ENCODE measurements at places on chromosomes 7 and 10.
A peak's percentile ranks its signal among the peaks of the same experiment; 100 is the strongest.

- no peak for DNase-seq
Measured at GRCh38 chr7:148261996-148262688, 328.4 kb upstream of the C7orf33 start.

DNA sequence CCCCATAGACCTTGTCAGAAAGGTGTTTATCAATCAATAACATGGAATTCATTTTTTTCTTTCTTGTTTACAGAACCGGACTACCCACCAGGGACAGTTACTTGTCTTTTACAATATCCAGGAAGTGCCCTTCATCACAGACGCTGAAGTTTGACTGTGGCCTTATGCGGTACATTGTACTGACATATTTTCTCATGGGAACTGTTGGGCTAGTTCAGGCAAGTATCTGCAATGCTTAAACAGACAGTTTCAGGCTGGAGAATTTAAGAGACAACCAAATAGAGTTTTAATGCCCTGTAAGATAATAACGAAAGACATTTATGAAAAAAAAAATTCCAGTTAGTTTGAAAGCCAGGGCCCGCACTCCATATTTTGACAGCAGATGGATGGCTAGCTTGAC lies 246.4 kb downstream of the GATA3 start:
- DNase-seq: no peak

GRCh38 chr10:3834404-3834803 lies 49.4 kb upstream of the KLF6 start:
- no peak for DNase-seq

DNA sequence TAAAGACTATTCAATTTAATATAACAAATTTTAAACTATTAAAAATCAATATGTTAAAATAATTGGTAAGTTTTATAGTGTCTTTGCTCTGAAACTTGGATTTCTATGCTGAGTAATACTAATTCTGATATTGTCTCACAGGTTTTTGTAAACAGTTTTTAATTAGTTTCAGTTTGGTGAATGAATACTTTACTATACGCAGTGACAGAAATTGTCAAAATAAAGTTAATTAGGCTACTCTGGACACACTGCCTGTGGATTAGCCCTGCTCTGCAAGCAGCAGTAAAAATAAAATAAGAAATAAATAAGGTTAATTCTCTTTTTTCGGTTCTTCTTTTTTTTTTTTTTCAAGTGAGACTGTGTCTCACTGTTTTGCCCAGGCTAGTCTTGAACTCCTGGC lies 105.3 kb downstream of the ANKRD61 start:
- DNase-seq: no peak

DNA sequence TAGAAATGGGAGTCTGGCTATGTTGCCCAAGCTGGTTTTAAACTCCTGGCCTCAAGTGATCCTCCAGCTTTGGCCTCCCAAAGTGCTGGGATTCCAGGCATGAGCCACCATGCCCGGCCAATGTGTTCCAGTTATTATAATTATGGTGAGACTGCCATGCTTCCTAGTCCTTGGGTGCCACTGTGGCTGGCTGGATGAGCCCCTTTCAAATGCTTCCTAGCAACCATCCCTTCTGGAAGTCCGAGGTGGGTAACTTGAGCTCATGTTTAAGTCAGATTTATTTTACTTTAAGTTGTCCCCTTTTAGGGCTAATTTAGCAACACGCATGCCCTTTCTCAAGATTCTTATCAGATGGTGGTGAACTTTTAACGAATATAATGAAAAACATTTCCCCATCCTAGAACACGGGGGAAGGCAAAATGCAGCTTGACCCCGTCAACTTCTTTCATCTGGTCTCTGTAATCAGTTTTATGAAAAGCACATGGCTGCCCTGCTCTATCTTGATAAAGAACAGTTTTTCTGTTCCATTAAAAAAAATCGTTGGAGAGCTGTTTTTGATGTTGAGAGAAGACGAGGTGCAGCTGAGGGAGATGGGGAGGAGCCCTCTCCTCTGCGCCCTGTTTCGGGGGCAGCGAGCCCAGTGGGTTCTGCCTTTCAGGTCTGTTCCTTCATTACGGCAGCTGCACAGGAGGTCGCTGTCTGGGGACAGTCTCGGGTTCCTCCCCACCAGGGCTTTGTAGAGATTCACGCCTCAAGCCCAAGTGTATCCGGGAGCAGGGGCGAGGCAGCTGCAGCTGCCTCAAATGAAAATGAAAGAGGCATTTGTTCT lies 61.0 kb upstream of the MKI67 start:
- peak; percentile 11 for DNase-seq

GRCh38 chr7:424301-424935 lies 95.2 kb downstream of the PDGFA start:
- DNase-seq: no peak

DNA sequence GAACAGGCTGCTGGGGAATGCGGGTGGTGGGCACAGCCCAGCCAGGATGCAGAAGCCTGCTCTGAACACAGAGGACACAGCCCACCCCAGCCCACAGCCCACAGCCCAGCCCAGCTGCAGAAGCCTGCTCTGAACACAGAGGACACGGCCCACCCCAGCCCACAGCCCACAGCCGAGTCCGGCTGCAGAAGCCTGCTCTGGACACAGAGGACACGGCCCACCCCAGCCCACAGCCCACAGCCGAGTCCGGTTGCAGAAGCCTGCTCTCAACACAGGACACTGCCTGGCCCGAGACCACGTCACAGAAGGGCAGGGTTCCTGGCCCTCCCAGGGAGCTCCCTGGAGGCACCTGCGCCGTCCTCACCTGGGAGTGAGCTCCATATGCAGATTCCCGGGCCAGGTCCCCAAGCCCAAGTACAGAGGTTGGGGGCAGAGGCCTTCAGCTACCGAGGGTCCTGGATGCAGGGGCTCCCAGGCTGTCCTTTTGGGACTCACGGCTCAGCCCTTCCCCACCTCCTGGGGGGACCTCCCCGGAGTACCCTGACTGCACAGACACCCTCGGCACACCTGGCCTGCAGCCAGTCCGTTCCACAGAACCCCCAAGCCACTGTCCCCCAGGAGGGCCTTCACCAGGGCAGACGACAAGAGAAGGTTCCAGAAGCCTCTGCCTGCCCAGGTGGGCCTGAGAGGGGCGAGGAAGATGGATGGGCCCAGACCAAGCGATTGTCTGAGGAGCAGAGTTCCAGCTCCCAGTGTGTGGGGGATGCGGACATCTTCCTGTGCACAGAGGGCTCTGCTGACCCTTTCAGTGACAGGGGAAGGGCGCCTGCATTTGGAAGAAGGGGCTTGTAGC lies 23.7 kb upstream of the FOXL3 start:
- no peak for DNase-seq

GRCh38 chr7:96346293-96346953 lies 24.5 kb upstream of the SLC25A13 start:
- DNase-seq: no peak

DNA sequence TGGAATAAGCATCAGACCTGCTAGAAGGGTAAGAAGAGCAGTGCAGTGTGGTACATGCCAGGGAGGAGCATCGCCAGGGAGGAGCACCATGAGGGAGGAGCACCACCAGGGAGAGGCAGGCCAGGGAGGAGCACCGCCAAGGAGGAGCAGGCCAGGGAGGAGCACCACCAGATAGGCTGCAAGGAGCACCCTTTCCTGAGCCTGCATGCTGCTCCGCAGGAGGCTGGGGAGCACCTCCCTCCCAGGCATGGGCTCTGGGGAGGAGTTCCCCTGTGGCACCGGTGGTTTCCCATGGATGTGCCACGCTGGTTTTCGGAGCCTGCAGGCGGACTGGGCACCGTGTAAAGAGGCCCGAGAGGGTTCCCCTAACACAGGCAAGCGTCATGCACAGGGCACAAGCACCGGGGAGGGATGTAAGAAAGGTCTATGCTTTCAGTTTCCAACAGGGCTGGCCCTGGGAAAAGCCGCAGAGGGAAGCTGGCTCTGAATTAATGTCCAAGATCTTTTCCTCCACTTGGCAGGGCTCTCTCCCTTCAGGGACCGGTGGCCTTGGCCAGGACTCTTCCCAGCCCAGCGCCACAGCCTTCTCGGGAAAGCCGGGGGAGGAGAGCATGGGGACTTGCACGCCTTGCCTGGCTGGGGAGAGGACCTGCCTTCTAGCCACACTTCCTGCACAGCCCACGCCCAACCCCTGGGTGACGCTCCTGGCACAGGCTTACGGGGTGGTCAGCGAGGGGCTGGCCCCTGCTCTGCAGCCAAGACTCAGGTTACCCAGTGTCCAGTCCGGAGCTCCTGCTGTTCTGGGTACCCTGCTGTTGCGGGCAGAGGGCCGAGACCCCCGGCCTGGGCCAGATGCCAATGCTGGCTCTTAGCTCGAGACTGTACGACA lies 11.5 kb upstream of the GPER1 start:
- no peak for DNase-seq

- DNase-seq: no peak
Measured at GRCh38 chr10:71623098-71623985, 96.2 kb downstream of the C10orf105 start.

DNA sequence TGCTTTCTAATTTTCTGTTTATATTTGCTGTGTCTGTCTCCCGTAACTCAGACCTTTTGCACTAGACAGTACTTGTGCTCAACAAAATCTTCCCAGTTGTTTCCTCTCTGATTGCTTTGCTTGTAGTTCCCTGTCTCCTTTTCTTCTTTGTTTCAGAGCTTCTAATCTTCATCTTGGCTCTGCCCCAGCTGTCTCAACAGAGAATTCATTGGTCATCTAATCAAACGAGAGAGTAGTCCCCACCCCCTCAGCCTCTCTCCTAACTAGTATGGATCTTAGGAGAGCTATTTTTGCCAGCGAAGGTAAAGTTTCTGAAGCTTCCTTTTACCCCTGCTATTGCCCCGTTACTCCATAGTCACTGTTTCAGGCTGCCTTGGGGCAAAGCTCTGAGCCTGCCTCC lies 32.8 kb downstream of the SLC26A4 start:
- DNase-seq: no peak

- no peak for DNase-seq
Measured at GRCh38 chr10:122182308-122182707, 88.8 kb upstream of the BTBD16 start.

GRCh38 chr10:125531465-125531864 lies 151.5 kb downstream of the TEX36 start:
- DNase-seq: no peak

All from stimulated activated CD4-positive, alpha-beta T cell treated with anti-CD3 and anti-CD28 coated beads, Interleukin-4, amount 100 ng/mL, for 1 hour (primary cell).